ENCODE measurements at places on chromosomes 7 and 10. TPM values are rescaled to one million over a fixed set of nuclear protein-coding genes. Genes with fewer than 3 reads are reported as not detected.

Gene H2BK1
- not detected for total RNA-seq

Gene SUGCT
- 0.43 TPM for total RNA-seq

Gene SH2D4B
- not detected for total RNA-seq

Gene ZNF511
- total RNA-seq, result 89.7 TPM

Gene TDRD1
- total RNA-seq, result 0.11 TPM

Gene STEAP1B
- total RNA-seq, result 0.30 TPM

Gene ADARB2
- 0.05 TPM for total RNA-seq

Measured in activated T-helper 2 cell treated with anti-CD3 and anti-CD28 coated beads, Interferon-gamma antibody, Interleukin-2, Interleukin-4, amounts not matched to agents 10 μg/mL and 5 μg/mL and 100 μg/mL, durations not matched to agents 14 hours and 24 hours and 36 hours (primary cell).